ENCODE measurements at places on chromosomes 2 and 18. TPM values are rescaled to one million over a fixed set of nuclear protein-coding genes. Genes with fewer than 3 reads are reported as not detected.

Gene SALL3
- not detected for total RNA-seq

Gene SRD5A2
- not detected for total RNA-seq

Gene KANSL3
- 58.2 TPM for total RNA-seq

Gene OST4
- total RNA-seq = 305 TPM

Gene TEKT4
- total RNA-seq = not detected

Gene STON1
- total RNA-seq = 3.0 TPM

Gene EPAS1
- 76.3 TPM for total RNA-seq

- no peak overlapping the region for H3K4me3 ChIP-seq
- DNase-seq = no peak
- H3K4me1 ChIP-seq = peaks cover 32% of the 10 kb centered on the region
- no peak overlapping the region for H3K27ac ChIP-seq
- no peaks in the 10 kb centered on the region for H3K27me3 ChIP-seq
These were observed 36.8 kb downstream of the STON1 start for GRCh38 chr2:48566592-48567310.

- no peaks in the 10 kb centered on the region for H3K4me1 ChIP-seq
- no peak overlapping the region for H3K4me3 ChIP-seq
- H3K27ac ChIP-seq = no peak overlapping the region
- DNase-seq = no peak
These were observed 50.6 kb upstream of the STPG4 start for GRCh38 chr2:47205576-47206141.

- no peak overlapping the region for H3K4me3 ChIP-seq
- DNase-seq = no peak
- H3K27me3 ChIP-seq = no peaks in the 10 kb centered on the region
- no peaks in the 10 kb centered on the region for H3K36me3 ChIP-seq
These were observed 123.8 kb downstream of the ERBB4 start for GRCh38 chr2:212414767-212415211.

- peaks cover 54% of the 10 kb centered on the region for H3K4me1 ChIP-seq
- H3K4me3 ChIP-seq = peak overlapping the region; percentile 68
- H3K36me3 ChIP-seq = peaks cover 28% of the 10 kb centered on the region
- peak; percentile 68 for DNase-seq
- H3K27me3 ChIP-seq = no peaks in the 10 kb centered on the region
These were observed 7.9 kb downstream of the PCBP1 start for GRCh38 chr2:70094978-70095719.

- DNase-seq = no peak
- H3K4me1 ChIP-seq = no peaks in the 10 kb centered on the region
- H3K27me3 ChIP-seq = peaks cover 20% of the 10 kb centered on the region
- H3K36me3 ChIP-seq = no peaks in the 10 kb centered on the region
These were observed 79.3 kb downstream of the ASAP2 start for GRCh38 chr2:9285921-9286320.

- peaks cover 48% of the 10 kb centered on the region for H3K4me1 ChIP-seq
- H3K27me3 ChIP-seq = no peaks in the 10 kb centered on the region
- no peak overlapping the region for H3K27ac ChIP-seq
- peaks cover 14% of the 10 kb centered on the region for H3K36me3 ChIP-seq
These were observed 2.7 kb downstream of the GEN1 start for GRCh38 chr2:17756668-17757067.

DNA sequence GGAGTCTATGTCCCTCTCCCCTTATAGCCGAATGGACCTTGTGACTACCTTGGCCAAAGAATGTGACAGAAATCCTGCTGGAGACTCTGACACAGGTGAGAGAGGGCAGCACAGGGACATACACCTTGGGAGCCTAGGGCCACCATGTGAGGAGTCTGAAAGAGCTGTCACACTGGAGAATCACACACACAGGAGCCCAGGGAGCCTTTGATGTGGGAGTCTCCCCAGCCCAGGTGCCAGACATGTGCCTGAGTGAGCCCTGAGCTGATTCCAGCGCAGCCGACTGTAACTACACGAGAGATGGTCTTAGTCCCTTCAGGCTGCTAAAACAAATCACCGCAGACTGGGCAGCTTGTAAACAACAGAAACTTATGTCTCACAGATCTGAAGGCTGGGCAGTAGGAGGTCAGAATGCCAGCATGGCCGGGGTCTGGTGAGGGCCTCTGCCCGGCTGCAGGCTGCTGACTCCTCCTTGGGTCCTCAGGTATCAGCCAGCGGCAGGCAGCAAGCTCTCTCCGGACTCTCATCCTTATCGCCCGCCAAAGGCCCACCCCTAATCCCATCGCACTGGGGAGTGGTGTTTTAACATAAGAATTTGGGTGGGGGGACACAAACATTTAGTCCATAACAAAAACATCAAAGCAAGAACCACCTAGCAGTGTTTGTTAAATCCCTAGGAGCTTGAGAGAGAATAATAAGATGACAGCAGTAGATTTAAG is 63.8 kb upstream of the GPR45 start:
- no peaks in the 10 kb centered on the region for H3K4me1 ChIP-seq
- H3K36me3 ChIP-seq = no peaks in the 10 kb centered on the region
- H3K4me3 ChIP-seq = no peak overlapping the region
- peaks cover 18% of the 10 kb centered on the region for H3K27me3 ChIP-seq

- no peak within 1 kb of the TSS for H3K4me3 ChIP-seq
- DNase-seq = no peak
- no peak within 1 kb of the TSS for H3K27ac ChIP-seq
- H3K4me1 ChIP-seq = no peaks in the 10 kb centered on the region
- H3K36me3 ChIP-seq = no peaks in the 10 kb centered on the region
These were observed at the start of gene OXER1 for GRCh38 chr2:42764096-42764495. OXER1 (minus strand) TSS chr2:42764135; CDS start chr2:42764062, 73 bp downstream.

DNA sequence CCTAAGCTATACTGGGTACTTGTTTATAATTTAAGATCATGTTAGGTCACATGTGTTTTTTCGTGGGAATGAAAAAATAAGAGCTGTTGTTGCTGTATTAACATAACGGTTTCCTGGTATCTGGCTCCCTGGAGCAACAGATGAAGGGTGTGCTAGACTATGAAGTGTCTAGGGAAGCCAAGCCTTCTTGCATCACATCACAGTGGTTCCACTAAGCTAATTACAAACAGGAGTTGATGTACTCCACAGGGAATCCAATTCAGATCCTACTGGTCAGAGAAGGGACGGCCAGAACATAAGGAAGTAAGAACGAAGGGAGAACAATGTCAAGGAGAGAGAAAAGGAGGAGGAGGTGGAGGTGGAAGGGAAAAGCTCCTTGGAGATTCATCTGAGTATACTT is 193.0 kb upstream of the CYP26B1 start:
- DNase-seq = no peak
- H3K27ac ChIP-seq = no peak overlapping the region
- H3K4me3 ChIP-seq = no peak overlapping the region
- no peaks in the 10 kb centered on the region for H3K4me1 ChIP-seq
- H3K27me3 ChIP-seq = no peaks in the 10 kb centered on the region
- H3K36me3 ChIP-seq = no peaks in the 10 kb centered on the region

DNA sequence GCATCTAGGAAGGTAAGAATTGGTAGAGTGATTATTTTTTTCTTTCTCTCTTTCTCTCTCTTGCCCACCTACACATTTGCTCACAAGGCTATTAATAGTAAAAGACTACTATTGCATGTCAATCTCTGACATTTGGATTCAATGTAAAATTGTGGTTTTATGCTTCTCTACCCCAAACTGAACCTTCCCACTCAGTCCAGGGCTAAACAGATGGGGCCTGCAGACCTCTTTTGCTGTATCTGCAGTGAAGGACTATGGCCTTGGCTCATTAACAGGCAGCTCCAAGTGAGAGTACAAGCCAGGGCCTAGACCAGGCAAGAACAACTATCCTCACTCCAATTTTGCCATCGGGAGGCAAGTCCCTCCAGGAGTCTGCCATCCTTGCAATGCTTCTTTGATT is 68.3 kb upstream of the ARL4C start:
- no peak for DNase-seq
- no peak overlapping the region for H3K4me3 ChIP-seq
- no peaks in the 10 kb centered on the region for H3K36me3 ChIP-seq
- peaks cover 12% of the 10 kb centered on the region for H3K27me3 ChIP-seq
- H3K27ac ChIP-seq = no peak overlapping the region

- H3K27ac ChIP-seq = no peak overlapping the region
- no peaks in the 10 kb centered on the region for H3K4me1 ChIP-seq
These were observed 305.9 kb upstream of the TMEFF2 start for GRCh38 chr2:192500550-192501200.

- DNase-seq = no peak
- H3K27me3 ChIP-seq = no peaks in the 10 kb centered on the region
- no peak overlapping the region for H3K4me3 ChIP-seq
- H3K4me1 ChIP-seq = no peaks in the 10 kb centered on the region
- no peak overlapping the region for H3K27ac ChIP-seq
These were observed 187.5 kb downstream of the SCG2 start for GRCh38 chr2:223414646-223415045.

DNA sequence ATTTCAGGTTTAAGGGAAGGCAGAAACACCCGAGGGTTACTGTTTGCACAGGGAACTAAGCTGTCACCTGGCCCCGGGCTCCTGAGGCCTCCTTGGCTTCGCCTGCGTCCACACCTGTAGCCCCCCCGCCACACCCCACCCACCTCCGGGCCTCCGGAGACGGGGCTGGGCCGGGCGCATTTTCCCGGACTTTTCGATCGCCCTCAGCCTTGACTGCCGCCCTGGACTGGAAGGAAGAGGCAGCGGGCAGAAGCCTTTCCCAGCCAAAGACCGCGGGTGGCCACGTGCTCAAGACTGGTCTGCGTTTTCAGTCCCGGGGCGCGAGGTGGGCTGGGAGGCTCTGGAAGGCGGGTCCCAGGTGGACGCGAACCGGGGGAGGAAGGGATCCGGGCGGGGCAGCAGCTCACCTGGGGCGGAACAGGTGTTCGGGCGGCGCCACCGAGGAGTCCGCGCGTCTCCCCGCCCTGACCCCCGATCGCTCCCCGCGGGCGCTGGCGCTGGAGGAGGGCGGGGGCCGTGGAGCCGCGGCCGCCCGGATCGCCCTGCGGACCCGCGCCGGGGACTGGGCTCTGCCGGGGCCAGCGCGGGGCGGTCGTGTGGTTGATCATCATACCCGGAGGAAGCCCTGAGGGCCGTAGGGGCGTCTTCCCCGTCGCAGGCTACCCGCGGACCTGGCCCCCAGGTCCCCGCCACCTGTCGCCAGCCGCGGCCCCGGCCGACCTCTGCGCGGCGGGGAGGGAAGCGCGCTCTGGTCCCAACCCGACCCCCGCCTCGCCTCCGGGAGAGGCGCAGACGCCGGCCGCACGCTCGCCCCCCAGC is 3.2 kb downstream of the ID2 start:
- peak overlapping the region; percentile 96 for H3K4me3 ChIP-seq
- peak; percentile 68 for DNase-seq
- peaks cover 32% of the 10 kb centered on the region for H3K36me3 ChIP-seq
- H3K27me3 ChIP-seq = peaks cover 5% of the 10 kb centered on the region
- peaks cover 10% of the 10 kb centered on the region for H3K4me1 ChIP-seq

DNA sequence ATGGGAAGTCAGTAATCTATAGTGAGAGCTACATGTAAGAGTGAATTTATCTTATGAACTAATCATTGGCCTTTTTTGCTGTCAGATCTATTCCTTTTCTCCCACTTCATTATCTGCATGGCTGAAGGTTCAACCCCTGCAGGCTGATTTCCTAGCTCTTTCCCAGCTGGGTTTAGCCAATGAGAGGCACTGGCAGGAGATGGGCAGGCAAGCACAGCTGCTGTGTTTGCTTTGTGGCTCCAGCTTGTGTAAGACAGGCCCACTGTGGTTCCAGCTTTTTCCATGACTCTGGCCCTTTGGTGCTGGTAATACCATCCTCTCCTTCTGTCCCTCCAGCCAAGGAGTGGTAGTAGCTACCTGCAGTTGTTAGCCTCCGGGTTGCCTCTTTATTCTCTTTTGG is 248.8 kb downstream of the PLCL1 start:
- H3K27ac ChIP-seq = no peak overlapping the region
- no peak for DNase-seq
- no peak overlapping the region for H3K4me3 ChIP-seq
- no peaks in the 10 kb centered on the region for H3K36me3 ChIP-seq
- H3K27me3 ChIP-seq = no peaks in the 10 kb centered on the region

DNA sequence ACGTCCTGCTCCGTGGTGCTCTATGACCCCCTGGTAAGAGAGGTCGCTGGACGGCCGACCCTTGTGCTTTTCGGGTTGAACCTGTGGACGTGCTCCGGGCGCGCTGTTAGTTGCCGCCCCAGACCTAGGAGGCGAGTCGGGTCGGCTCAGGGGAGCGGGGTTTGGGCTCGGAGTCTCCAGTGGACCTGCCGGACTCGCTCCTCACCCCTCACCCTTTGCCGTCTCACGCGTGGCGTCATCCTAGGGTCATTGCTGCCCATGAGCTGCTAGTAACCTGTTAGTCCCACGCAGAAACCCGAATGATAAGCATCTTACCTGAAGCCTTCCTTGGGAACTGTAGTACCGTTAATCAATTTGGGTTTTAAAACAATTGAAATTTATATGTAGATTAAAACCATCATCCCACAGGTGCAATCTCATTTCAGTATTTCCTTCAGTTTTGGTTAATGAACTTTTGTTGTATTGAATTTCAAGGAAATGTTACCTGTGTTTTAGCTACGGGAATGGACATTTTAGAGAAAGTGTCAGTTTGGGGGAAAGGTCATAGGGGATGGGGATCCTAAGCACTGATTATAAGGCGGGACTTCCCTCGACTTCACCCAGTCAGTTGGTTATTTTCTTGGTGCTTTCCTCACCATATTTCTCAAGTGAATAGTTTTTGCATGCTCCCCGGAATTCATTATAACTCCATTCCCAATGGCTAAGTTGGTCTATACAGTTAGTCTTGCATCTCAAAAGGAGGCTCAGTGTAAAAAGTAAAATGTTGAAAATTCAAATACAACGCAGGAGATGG is 536 bp downstream of the ELP2 start:
- peaks cover 31% of the 10 kb centered on the region for H3K36me3 ChIP-seq
- H3K4me1 ChIP-seq = peaks cover 55% of the 10 kb centered on the region
- no peak for DNase-seq
- H3K27ac ChIP-seq = peak overlapping the region; percentile 95
- H3K27me3 ChIP-seq = no peaks in the 10 kb centered on the region

- no peak for DNase-seq
- H3K27me3 ChIP-seq = peaks cover 2% of the 10 kb centered on the region
- H3K4me1 ChIP-seq = no peaks in the 10 kb centered on the region
- H3K4me3 ChIP-seq = no peak overlapping the region
- H3K36me3 ChIP-seq = no peaks in the 10 kb centered on the region
These were observed 414.7 kb downstream of the LRATD1 start for GRCh38 chr2:15047184-15047583.

DNA sequence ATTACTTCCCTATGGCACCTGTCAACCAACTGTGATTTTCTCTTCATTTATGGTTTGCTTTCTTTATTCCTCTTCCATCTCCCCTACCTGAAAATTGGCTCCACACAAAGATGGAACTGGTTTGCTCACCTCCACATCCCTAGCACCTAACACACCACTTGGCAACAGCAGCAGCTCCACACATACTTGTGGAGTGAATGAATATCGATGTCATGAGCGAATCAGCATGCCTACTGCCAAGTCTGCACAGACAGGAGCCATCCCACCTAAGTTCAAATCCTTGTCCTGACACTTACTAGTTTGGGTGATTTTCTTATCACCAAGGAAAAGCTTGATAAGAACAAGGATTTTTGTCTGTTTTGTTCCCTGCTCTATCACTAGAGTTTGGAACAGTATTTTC is 191.4 kb upstream of the TMEM200C start:
- no peaks in the 10 kb centered on the region for H3K27me3 ChIP-seq
- no peaks in the 10 kb centered on the region for H3K4me1 ChIP-seq
- H3K36me3 ChIP-seq = no peaks in the 10 kb centered on the region
- no peak overlapping the region for H3K27ac ChIP-seq

Data from activated CD4-positive, alpha-beta memory T cell treated with anti-CD3 and anti-CD28 coated beads, Interleukin-2, amount 10 ng/mL, durations not matched to agents 7 days and 5 days (primary cell).